ENCODE measurements at places on chromosomes 16 and 17.

- no peak for DNase-seq
Observed at GRCh38 chr17:36550491-36551417, 6.0 kb downstream of the GGNBP2 start.

GRCh38 chr16:11234884-11235702 lies 20.9 kb downstream of the SOCS1 start:
- no peak for DNase-seq

- DNase-seq, result no peak
Observed at GRCh38 chr17:45251931-45252330, 10.0 kb downstream of the SPATA32 start.

DNA sequence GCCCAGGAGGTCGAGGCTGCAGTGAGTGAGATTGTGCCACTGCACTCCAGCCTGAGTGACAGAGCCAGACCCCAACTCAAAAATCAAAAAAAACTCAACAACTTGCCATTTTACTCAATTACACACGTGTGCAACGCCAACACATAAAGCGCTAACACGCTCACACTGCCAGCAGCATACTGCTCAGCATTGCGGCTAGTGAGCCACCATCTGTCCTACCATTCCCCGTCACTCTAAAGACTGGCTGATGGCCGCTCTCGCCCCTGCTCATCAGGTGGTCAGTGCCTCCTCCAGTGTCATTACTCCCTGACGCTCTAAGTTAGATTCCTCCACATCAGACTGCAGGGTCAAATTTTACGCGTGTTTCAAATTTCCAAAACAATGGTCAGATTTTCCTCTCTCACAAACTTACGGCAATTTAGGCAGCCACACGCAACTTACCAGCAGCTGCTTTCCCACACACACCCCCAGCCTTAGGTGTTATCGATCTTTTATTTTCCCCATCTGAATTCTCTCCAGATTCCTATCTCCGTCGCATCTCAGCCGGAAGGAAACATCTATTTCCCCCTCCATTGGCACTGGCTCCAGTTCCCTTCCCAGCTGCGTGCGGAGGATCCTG lies 240.8 kb downstream of the C16orf95 start:
- DNase-seq, result no peak

DNA sequence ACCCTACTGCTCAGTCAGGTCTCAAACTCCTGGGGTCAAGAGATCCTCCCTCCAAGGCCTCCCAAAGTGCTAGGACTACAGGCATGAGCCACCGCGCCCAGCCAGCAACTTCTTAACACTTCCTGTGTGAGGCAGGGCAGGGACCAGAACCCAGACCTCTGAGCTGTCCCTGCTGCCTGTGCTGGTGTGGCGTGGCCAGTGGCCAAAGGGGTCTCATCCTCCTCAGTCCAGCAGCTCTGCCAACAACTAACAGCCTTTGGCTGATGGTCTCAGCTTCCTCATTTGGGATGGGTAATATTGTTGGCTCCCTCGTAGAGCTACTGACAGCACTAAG lies 1.4 kb upstream of the LLGL1 start:
- no peak for DNase-seq

GRCh38 chr16:3879887-3880564 lies 487 bp downstream of the CREBBP start:
- peak; percentile 96 for DNase-seq
